Stimulated activated CD8-positive, alpha-beta memory T cell treated with anti-CD3 and anti-CD28 coated beads, Interleukin-15, amount 100 ng/mL, for 4 hours (primary cell): ENCODE measurements at places on chromosomes 1 and 21.

- DNase-seq = no peak
Measured at GRCh38 chr1:10575616-10576015, 100.9 kb downstream of the PEX14 start.

DNA sequence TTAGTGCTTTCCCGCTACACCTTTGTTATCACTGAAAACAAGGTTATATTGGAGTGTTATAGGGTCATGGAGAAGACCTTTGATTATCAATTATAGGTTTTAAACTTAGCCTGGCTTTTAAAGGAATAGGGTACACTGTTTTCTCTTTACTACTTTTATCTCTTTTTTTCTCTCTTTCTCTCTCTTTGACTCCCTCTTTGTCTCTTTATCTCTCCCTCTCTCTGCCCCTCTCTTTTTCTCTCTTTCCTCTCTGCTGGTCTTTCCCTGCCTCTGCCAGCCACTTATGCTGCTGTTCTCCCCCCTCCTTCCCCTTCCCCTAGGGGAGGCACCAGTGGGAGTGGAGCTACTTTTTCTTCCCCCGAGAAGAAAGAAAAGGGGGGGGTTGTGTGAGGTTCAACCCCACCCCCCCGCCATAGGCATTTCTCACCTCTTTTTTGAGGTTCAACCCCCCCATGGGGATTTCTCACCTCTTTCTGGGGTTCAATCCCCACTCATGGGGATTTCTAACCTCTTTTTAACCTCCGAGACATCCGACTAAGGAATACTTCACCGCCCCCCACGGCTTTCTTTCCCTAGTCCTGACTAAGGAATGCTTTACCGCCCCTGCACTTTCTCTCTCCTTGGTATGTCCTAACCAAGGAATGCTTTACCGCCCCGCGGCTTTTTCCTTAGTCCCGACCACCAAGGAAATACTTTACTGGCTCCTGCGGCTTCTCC is 17.2 kb upstream of the ZBTB8B start:
- no peak for DNase-seq

DNA sequence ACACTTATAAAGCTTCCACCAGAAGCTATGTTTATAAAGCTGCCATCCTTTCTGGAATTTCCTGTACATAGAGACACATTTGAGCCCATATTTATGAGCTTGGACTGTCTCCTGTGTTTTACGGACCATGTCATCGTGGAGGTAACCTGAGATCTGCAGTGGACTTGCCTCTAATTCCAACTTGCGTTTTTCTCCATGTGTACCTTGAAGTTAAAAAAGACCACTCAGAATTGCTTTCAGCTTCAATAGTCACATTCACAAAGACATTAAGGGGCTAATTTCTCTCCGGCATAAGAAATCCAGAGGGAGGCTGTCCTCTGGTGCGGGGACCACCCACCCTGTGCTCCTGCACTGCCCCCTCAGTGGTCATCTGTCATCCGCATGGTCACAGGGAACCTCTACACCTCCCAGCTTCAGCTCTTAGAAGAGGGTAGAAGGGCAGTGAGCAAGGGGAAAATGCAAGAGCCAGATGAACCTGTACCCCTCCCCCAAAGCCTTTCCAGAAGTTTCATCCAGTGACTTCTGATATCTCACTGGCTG is 521.4 kb upstream of the CAMK1G start:
- DNase-seq = no peak

- DNase-seq = no peak
Measured at GRCh38 chr1:209455145-209455544, 128.4 kb upstream of the CAMK1G start.

- DNase-seq = no peak
Measured at GRCh38 chr21:25890001-25890400, 155.2 kb downstream of the GABPA start.

DNA sequence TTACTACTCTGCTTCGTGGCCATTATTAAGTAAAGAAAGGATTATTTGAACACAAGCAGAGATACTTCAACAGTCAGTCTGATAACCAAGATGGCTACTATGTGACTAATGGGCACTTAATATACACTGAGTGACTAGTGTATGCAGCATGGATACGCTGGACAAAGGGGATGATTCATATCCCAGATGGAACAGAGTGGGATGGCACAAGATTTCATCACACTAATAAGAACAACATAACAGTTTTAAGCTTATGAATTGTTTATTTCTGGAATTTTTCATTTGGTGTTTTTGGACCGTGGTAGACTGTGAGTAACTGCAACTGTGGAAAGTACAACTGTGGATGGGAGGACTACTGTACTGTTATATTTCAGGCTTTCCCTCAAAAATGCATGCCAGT is 9.4 kb downstream of the ZCCHC17 start:
- DNase-seq = no peak

GRCh38 chr1:237074371-237075117 is 32.6 kb downstream of the RYR2 start:
- no peak for DNase-seq

GRCh38 chr1:151577173-151577572 is 34.7 kb upstream of the SNX27 start:
- DNase-seq = no peak

DNA sequence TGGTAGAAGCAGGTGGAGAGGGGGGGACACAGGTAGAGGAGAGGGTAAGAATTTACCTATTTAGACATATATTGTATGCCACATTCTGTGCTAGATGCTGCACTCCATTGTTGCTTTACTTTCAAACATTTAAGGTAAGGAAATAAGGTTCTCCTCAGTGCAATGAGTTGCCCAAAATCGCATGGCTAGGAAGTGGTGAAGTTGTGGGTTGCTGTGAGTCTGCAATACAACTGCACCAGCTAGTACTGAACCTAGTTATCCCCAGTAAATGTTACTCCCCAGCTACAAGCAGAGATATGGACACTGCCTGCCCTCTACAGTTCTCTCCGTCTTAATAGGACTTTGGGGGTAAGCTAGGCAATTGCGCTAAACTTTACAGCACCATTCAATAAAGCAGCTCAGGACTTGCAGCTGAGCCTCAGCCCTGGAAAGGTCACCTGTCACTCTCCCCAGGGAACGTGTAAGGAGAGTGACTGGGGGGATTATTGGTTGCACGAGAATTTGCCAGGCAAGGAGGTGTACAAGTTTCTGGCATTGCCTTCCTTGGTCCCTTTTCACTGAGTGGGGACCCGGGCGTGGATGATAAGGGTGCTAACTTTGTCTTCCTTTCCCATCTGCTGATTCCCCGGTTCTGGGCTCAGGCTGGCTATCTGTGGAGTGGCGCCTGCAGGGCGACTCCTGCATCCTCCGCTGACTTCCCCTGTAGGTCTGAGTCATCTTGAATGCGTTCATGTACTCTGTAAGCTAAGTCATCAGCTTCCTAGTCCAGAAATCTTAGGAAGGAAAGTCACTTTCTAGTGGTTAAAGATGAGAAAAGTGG is 71.3 kb upstream of the CNTN2 start:
- DNase-seq = no peak

DNA sequence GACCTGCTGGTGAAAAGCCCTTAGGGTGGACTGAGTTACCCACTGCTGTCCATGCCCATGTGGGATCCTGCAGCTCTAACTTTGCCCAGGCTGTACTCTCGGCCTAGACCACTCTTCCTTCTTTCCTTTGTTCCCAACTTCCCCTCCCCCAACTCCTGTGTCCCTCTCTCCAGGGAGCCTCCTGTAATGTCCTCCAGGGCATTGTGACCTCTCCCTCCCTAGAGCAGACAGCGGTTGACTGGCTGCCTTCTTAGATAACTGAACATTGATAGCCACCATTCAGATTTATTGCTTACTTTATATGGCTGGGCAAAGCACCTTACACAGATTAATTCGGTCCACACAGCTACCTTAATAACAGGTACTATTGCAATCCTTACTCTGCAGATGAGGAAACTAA is 5.0 kb downstream of the RUNX1 start:
- no peak for DNase-seq

DNA sequence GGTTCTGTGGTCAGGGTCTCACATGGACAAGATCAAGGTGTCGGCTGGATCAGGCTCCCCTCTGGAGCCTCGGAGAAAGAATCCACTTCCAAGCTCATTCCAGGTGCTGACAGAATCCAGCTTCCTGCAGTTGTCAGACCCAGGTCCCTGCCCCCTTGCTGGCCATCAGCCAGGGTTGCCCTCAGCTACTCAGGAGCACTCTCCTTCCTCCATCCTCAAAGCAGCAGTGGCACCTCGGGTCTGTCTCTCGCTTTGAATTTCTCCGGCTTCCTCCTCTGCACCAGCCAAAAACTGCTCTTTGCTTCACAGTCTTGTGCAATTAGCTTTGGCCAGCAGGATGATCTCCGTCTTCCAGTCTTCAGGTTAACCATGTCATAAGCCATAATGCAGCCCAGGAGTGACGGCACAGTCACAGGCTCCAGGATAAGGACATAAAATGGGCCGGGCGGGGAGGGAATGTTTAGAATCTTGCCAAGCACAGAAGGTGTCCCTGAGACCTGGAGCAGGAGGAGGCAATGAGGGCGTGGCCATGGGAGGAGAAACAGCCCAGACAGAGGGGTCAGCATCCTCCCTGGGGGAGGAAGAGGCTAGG is 79.4 kb upstream of the SLC25A33 start:
- no peak for DNase-seq

DNA sequence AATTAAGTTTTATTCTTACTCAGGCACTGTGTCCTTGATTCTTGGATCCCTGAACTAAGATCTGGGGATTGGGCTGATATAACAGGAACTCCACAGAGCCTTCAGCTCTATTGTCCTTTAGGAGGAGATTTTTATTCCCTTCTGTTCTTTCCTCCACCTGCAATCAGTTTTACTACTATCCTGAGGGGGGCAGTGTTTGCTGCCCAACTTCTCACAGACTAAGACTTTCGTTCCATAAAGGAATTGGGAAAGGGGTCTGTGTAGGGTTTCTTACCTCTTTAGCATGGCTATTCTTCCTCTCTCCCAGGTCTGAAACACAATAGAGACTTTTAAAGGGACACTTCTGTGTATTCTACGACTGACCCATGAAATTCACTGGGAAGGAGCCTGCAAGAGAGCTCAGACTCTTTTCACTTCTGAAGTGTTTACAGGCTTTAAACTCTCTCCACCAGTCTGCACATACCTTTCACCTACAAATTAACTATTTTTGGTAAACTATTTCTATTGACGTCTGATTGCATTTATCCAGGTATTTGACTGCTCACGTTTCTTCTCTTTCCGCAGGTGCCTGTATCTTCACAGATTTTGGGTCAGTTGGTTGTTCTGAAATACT is 103.3 kb upstream of the DEPDC1 start:
- no peak for DNase-seq

DNA sequence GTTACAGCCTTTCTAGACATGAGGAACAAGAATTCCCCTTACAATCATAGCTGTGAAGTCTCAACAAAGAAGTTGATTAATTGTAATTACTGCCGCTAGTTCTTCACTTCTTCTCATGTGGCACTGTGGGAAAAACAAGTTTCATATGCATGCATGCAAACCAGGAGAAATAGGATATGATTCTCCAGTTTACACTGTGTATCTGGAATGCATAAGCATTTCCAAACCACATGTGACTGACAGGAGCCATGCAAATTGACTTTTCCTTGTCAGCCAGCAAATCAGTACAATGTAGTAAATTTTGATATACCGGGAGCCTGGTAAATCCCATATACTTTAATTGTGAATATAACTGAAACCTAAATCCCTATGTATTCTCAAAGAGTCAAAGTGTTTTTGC is 279.3 kb downstream of the PAPPA2 start:
- no peak for DNase-seq

- DNase-seq = no peak
Measured at GRCh38 chr1:99677416-99677815, 31.5 kb downstream of the PALMD start.

GRCh38 chr1:35931446-35932157 is 697 bp downstream of the AGO3 start:
- no peak for DNase-seq

- no peak for DNase-seq
Measured at GRCh38 chr21:20735257-20735656, 263.0 kb upstream of the NCAM2 start.

DNA sequence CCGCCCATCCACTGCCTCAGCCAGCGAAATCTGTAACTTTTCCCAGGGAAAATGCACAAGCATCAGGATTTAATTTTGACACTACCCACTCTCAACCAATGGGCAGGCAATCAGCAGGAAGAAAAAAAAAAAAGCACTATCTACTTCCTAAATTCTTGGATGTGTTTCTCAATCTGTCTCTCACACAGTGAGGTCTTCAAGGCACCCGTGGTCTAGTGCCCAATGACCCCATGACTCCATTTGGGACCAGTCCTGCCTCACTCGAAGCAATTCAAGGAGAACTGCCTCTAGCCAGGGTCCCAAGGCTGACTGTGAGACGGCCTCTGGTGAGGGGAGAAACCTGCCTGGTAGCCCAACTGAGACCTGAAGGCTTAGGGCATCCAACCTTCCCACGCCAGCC is 35.9 kb downstream of the CSF1 start:
- no peak for DNase-seq

- no peak for DNase-seq
Measured at GRCh38 chr1:22494943-22495579, 43.4 kb downstream of the ZBTB40 start.

GRCh38 chr1:8892026-8892425 is 13.5 kb upstream of the ENO1 start:
- no peak for DNase-seq

DNA sequence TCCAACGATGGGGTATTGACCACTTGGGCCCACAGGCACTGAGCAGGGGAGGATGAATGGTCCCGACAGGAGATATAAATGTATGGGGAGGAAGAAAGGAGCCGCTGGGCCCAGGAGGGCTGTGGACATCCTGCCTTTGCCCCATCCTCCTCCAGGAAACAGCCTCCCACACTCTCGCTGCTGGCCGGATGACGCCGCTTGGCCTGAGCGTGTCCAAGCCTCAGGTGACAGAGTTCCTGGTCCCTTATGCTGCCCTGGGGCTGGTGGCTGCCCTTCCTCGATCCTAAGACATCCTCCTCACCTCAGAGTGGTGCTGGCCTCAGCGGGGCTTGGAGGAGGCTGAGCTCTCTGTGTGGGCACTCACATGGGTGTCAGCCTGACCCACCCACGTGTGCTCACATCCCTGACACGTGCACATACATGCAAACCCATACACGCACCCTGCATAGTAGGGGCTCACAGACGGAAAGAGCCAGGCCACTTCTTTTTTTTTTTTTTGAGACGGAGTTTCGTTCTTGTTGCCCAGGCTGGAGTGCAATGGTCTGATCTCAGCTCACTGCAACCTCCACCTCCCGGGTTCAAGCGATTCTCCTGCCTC is 5.9 kb upstream of the SERINC2 start:
- no peak for DNase-seq

- DNase-seq = no peak
Measured at GRCh38 chr1:56688522-56689026, 43.5 kb downstream of the PRKAA2 start.

DNA sequence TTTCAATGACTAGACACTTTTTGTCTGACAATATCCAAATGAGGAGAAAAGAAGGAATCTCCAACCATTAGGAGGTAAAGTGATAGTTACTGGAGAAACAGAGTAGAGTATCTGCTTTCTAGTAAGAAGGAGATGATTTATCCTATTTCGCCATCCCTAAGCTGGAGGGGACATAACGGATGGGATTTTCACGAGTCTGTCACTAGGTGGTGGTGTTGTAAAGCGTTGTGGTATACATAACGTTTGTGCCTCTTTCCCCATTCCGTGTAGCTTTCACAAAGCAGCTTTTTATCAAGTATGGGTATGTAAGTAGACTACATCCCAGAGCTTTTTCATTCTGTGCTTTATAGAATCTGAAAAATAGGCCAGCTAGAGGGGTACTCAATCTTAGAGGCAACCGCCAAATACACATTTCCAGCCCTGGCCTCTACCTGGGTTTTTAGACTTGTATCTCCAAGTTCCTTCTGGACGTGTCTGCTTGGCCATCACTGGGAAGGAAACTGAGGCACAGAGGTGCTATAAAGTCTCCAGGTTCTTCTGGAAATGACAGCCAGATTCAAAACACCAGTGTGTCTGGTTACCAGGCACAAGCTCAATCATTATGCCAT is 33.3 kb upstream of the FAM3B start:
- DNase-seq = peak; percentile 13

- DNase-seq = no peak
Measured at GRCh38 chr1:194114288-194114687, 927.9 kb upstream of the B3GALT2 start.
